ENCODE measurements at places on chromosomes 3 and 15. TPM values are rescaled to one million over a fixed set of nuclear protein-coding genes. Genes with fewer than 3 reads are reported as not detected.

The MAGEL2 gene
- not detected for total RNA-seq

The LIPH gene
- 12.1 TPM for total RNA-seq

The CHL1 gene
- total RNA-seq = not detected

The KIF15 gene
- total RNA-seq = 21.9 TPM

The SI gene
- total RNA-seq = not detected

The HYKK gene
- not detected for total RNA-seq

The ZPLD1 gene
- total RNA-seq = 0.17 TPM

GRCh38 chr3:1375145-1375544 lies 282.3 kb downstream of the CNTN6 start:
- DNase-seq = no peak
- H3K4me1 ChIP-seq = no peaks in the 10 kb centered on the region
- H3K36me3 ChIP-seq = no peaks in the 10 kb centered on the region
- no peaks in the 10 kb centered on the region for H3K27me3 ChIP-seq
- no peak overlapping the region for H3K27ac ChIP-seq

DNA sequence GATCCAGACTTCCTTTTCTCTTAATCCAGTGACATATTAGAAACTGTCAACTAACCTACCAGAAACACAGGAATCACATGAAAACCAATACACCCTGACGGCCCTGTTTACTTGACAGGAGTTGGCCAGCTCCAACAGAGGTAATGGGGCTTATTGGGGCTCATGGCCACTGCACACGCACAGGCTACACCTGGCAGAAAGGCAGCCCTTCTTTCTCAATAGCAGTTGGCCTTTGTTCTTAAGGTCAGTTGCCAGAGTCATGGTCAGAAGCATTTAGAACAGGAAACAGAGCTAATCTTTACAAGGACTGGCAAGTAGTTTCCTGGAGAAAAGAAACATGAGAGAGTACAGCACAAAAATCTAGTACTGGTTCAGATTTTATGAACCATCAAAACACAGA lies 181.8 kb downstream of the MAGI1 start:
- H3K27me3 ChIP-seq = no peaks in the 10 kb centered on the region
- no peak overlapping the region for H3K4me3 ChIP-seq
- H3K36me3 ChIP-seq = no peaks in the 10 kb centered on the region
- DNase-seq = no peak
- no peak overlapping the region for H3K27ac ChIP-seq

DNA sequence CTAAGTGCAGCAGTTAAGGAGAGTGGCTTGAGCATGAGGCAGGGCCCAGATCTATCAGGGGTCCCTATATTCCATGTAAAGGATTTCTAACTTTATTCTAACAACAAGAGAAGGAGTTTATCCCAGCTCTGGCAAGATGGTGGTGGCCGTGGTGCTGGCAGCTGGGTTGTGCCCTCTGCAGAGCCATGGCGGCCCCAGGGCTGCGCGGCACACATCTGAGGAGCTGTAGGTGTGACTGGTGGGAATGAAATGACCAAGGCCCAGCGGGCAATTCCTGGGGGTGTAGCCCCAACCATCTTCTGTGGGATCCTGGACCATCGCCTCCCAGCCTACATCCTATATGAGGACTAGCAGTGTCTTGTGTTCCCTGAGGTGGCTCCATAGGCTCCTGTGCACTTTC lies 263.5 kb downstream of the CNTN4 start:
- H3K4me1 ChIP-seq = no peaks in the 10 kb centered on the region
- H3K27ac ChIP-seq = no peak overlapping the region
- no peaks in the 10 kb centered on the region for H3K36me3 ChIP-seq
- DNase-seq = no peak

GRCh38 chr3:156617145-156617544 lies 57.2 kb upstream of the TIPARP start:
- H3K4me3 ChIP-seq = no peak overlapping the region
- no peak for DNase-seq
- H3K27me3 ChIP-seq = no peaks in the 10 kb centered on the region
- peaks cover 62% of the 10 kb centered on the region for H3K4me1 ChIP-seq
- peak overlapping the region; percentile 56 for H3K27ac ChIP-seq
- no peaks in the 10 kb centered on the region for H3K36me3 ChIP-seq

- no peak for DNase-seq
- peaks cover 15% of the 10 kb centered on the region for H3K4me1 ChIP-seq
- H3K27me3 ChIP-seq = peaks cover 99% of the 10 kb centered on the region
- H3K4me3 ChIP-seq = peak overlapping the region; percentile 47
- no peak overlapping the region for H3K27ac ChIP-seq
Observed at GRCh38 chr3:27720899-27721716, 1.0 kb downstream of the EOMES start.

DNA sequence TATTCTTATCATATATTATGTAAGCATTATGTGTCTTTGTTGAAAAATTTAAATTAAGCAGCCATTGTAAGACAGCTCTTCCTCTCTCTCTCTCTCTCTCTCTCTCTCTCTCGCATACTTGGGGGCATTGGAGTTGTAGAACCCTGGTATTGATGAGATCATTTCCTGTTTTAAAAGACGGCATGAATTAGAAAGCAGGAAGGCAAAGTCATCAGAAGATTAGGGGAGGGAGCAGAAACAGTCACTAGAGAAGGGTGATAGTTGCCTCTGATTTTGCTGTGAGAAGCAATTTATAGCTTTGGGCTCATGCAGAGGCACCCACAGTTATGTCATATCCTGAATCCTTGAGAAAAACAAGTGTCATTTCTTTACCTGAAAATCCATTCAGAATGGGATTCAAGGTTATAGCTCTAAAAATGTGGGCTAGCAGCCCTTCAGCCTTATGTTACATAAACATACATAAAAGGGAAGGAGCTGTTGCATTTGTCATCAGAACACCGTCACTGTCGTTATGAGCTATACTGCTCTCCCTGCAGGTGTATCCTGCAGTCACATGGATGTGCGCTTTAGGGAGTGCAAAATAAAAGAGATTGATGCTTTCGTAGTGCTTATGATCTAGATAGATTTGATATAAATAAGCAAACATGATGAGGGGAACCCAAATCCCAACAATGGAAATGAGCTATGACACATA lies 213.8 kb downstream of the NR1D2 start:
- no peak overlapping the region for H3K27ac ChIP-seq
- no peaks in the 10 kb centered on the region for H3K4me1 ChIP-seq
- DNase-seq = peak; percentile 73
- no peaks in the 10 kb centered on the region for H3K36me3 ChIP-seq

GRCh38 chr15:55457401-55458022 lies 49.2 kb downstream of the PIERCE2 start:
- H3K4me3 ChIP-seq = no peak overlapping the region
- H3K36me3 ChIP-seq = no peaks in the 10 kb centered on the region
- no peak for DNase-seq
- no peaks in the 10 kb centered on the region for H3K27me3 ChIP-seq
- no peak overlapping the region for H3K27ac ChIP-seq

- DNase-seq = peak; percentile 65
- no peaks in the 10 kb centered on the region for H3K36me3 ChIP-seq
- H3K4me1 ChIP-seq = peaks cover 15% of the 10 kb centered on the region
Observed at GRCh38 chr3:161854232-161854771, 357.7 kb downstream of the OTOL1 start.

DNA sequence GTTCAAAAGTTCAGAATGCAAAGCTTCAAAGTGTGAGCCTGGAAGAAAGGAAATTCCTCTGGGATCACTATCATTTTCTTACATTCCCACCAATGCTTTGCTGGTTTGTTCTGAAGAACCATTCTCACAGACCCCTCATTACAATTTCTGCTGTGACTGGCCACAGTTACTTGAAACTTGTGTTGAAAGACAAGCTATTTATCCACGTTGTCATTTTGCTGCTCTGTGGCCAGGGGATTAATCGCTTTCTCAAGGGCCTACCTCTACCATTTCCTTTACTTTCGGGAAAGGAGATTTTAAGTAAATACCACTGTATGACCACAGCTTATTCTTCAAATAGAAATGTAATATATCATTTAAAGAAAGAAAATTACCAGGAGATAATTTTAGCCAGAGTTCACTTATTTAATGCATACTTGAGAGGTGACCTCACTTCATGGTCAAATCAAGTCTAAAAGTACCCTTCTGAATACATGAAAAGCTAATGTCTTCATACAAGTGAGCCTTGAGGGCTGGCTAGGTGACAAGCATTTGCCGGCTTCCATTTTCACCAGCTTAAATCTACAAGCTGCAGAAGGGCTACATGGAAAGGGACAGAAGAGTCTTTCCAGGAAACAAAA lies 69.8 kb upstream of the ROBO2 start:
- H3K27me3 ChIP-seq = no peaks in the 10 kb centered on the region
- no peaks in the 10 kb centered on the region for H3K36me3 ChIP-seq
- H3K4me3 ChIP-seq = no peak overlapping the region
- no peak for DNase-seq

DNA sequence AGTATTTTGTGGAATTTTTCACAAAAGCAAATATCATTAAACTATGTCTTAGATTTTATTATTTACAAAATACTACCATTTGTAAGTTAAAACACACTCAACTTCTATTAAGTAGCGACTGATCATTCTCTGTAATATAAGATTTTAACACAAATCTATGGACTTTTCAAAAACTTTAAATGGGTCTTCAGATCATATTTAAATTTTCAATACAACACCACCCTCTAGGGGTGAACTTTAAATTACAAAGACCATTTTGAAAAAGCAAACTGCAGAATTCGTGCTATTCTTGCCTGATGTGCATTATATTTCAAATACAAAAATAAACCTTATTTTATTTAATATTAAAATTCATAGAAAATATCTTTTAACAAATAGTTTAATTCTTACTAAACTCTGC lies 8.2 kb upstream of the VGLL4 start:
- no peak overlapping the region for H3K4me3 ChIP-seq
- H3K27ac ChIP-seq = no peak overlapping the region
- no peaks in the 10 kb centered on the region for H3K36me3 ChIP-seq
- DNase-seq = peak; percentile 62

- DNase-seq = no peak
- no peaks in the 10 kb centered on the region for H3K36me3 ChIP-seq
- no peak overlapping the region for H3K4me3 ChIP-seq
- no peaks in the 10 kb centered on the region for H3K27me3 ChIP-seq
- no peaks in the 10 kb centered on the region for H3K4me1 ChIP-seq
Observed at GRCh38 chr3:97994328-97994945, 22.2 kb upstream of the RIOX2 start.

DNA sequence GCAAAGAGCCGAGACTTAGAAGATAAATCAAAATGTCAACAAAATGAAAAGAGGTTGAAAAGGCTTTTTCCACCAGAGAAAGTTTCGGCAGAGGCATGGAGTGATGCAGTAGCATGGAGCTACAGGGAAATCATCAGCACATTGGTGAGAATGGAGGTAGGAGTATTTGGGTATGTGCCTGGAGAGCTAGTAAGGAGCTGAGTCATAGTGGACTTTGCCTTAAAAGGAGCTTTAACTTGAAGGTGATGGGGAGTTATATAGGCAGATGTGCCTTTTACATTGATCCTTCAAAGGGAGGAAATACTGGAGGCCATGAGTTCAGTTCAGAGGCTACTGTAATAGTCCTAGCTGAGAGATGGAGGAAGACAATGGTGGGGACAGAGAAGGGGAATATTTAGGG lies 44.3 kb downstream of the IL5RA start:
- no peak overlapping the region for H3K4me3 ChIP-seq
- H3K4me1 ChIP-seq = no peaks in the 10 kb centered on the region
- no peaks in the 10 kb centered on the region for H3K27me3 ChIP-seq
- no peak overlapping the region for H3K27ac ChIP-seq
- no peaks in the 10 kb centered on the region for H3K36me3 ChIP-seq

DNA sequence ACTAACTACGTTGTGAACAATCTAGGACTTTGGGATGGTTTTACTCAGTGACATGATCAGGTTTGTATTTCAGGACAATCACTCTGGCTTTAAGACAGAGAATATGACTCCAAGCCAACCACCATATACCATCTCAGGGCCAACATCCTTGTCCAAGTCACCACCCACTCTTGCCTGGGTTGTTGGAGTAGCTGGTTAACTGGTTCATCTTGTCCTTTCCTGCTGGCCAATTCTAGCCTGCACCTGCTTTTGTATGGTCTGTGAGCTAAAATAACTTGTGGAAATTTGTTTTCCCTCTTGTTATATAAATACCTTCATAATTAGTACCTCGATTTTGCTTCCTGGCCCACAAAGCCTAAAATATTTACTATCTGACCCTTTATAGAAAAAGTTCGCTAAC lies 306.8 kb upstream of the STT3B start:
- DNase-seq = no peak
- no peak overlapping the region for H3K27ac ChIP-seq
- no peaks in the 10 kb centered on the region for H3K36me3 ChIP-seq

DNA sequence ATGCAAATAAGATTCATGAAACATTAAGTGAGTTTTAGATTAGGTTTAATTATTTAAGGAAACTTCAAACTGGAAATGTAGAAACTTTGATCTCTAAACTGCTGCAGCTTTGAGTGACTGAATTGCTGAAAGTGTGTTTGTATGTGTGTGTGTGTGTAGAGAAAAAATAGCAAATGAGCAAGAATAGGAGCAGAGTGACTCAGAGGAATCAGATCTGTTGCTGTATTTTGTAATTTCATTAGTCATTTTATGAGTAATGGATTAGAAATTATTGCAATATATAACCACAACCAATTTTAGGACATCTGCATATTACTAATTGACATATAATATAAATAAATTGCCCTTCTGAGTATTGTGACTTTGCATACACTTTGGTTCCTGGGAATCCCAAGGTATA lies 52.8 kb upstream of the SLC9A9 start:
- H3K4me3 ChIP-seq = no peak overlapping the region
- no peaks in the 10 kb centered on the region for H3K27me3 ChIP-seq
- DNase-seq = no peak
- no peak overlapping the region for H3K27ac ChIP-seq
- no peaks in the 10 kb centered on the region for H3K4me1 ChIP-seq

DNA sequence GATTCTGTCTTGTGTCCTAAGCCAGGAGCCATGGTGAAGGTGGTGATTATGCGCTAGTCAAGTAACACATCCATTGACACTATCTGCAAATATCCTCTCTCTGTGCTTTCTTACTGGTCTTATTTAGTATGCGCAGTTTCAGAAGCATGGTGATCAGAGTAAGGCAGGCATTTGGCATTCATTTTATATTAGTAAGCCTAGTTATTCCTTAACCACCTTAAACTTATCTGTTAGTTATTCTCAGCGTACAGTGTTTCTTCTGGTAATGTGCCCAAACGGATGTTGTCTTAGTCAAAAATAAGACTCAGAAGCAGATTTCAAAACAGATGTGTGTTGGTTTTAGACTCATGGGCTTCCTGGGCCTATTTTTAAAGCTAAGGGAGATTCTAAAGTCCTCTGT lies 329.2 kb downstream of the GRM7 start:
- H3K4me3 ChIP-seq = no peak overlapping the region
- H3K4me1 ChIP-seq = no peaks in the 10 kb centered on the region
- H3K36me3 ChIP-seq = no peaks in the 10 kb centered on the region
- H3K27ac ChIP-seq = no peak overlapping the region

- no peak for DNase-seq
- H3K4me3 ChIP-seq = no peak overlapping the region
- H3K27me3 ChIP-seq = no peaks in the 10 kb centered on the region
- H3K4me1 ChIP-seq = no peaks in the 10 kb centered on the region
Observed at GRCh38 chr3:56423661-56424099, 44.6 kb downstream of the ERC2 start.

DNA sequence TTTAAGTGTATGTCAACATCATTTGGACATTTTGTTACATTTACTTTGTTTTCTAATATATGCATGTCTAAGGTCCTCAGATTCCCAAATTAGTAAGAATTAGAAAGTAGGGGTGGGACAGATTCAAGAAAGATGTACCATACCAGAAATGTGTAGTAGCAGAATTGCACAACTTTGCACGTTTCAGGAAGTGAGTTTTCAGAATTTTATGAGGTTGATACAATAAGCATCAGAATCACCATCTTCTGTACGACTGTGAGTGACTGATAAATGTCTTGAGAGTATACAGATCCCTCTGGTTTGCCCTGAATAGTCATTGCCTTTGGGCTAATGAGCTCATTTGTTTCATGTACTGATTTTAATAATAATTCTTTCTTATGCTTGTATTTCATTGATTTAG lies 9.3 kb downstream of the ARIH2 start:
- peaks cover 7% of the 10 kb centered on the region for H3K4me1 ChIP-seq
- DNase-seq = peak; percentile 3
- no peak overlapping the region for H3K4me3 ChIP-seq
- H3K27me3 ChIP-seq = no peaks in the 10 kb centered on the region

All from A673 (cell line).